ENCODE measurements at places on chromosomes 2 and 18.

GRCh38 chr2:161400076-161400475 lies 16.0 kb upstream of the TBR1 start:
- no peak for DNase-seq

DNA sequence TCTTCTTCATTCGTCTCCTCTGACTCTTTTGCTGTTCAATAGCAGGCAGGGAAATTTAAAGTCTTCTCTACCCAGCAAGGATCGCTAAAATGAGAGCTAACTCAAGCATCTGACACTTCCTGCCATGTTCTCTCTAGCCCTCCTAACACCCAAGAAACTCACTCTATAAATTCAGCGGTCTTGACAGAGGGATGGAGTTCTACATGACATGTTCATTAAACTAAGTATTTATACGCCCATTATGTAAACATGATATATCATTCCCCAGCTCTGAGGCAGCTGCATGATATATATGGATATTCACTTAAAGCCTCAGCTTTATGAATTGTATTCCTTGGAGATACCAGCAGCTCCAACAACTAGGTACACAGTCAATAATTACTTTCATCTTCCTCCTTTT lies 231.0 kb downstream of the METTL4 start:
- DNase-seq, result no peak

- no peak for DNase-seq
Observed at GRCh38 chr18:41410006-41410405, 545.0 kb upstream of the PIK3C3 start.

- no peak for DNase-seq
Observed at GRCh38 chr2:241959751-241960269, 90.3 kb downstream of the RTP5 start.

GRCh38 chr2:98806236-98806697 lies 75.3 kb upstream of the MGAT4A start:
- no peak for DNase-seq

DNA sequence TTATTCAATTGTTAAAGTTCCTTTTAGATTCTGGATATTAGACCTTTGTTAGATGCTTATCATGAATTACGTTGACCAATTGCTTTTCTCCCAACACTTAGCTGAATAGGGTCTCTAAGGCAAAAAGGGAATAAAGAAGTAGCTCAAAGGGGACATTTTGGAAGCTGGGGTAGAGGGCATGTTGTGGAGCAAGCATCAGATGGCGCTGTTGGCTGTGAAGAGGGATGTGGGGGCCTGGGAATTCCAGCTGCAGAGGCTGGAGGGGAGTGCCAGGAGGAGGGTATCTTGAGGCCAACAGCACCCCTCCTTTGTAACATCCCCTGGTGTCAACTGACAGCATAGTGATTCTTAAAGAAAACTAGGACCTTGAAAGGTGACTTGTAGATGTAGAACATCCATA lies 198.2 kb downstream of the ADCYAP1 start:
- DNase-seq, result no peak

- no peak for DNase-seq
Observed at GRCh38 chr18:12409469-12409868, 1.7 kb downstream of the PRELID3A start.

- DNase-seq, result no peak
Observed at GRCh38 chr2:144496092-144496976, 23.6 kb downstream of the ZEB2 start.

GRCh38 chr2:71932037-71932779 lies 215.5 kb downstream of the CYP26B1 start:
- DNase-seq, result no peak

GRCh38 chr2:150479075-150479915 lies 8.2 kb downstream of the RND3 start:
- DNase-seq, result no peak

GRCh38 chr2:100902817-100903405 lies 83.0 kb downstream of the NPAS2 start:
- DNase-seq, result no peak

- no peak for DNase-seq
Observed at GRCh38 chr2:223747392-223748042, 89.9 kb downstream of the AP1S3 start.

DNA sequence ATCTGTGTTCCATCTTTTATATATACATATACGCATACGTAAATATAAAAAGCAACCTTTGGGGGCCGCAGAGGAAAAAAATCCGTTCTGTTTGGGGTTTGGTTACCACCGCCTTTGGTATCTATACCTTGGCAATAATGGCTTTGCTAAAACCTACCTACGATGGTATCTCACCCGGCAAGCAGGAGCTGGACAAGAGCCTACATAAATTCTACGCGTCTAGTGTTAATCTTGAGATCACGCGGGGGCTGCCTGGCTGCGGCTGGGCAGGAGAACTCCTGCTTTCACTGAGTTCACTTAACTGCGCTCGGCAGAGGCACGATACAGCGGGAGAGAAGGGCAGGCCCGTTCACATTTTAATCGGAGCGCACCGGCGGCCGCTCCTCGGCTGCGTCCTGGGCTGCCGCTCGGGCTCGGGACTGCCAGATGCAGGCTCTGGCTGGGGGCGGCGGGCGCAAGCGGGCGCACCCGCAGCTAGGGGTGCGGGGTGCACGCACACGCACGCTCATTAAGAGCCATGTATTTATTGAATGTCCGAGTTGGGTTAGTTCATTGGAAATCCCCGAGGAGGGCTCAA lies 1.7 kb upstream of the POU3F3 start:
- DNase-seq, result no peak

DNA sequence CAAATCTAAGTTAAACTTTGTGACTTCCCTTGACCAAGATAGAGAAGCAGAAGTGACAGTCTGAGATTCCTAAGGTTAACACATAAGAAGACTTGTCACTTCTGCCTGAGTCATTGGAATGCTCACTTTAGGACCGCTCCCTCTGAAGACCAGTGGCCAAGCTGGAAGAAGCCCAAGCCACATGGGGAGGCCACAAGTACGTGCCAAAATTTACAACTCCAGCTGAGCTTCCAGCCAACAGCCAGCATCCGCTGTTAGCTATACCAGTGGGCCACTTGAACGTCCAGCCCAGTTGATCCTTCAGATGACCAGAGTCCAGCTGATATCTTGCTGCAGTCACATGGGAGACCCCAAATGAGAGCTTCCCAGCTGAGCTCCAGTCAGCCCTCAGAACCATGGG lies 18.1 kb upstream of the ANTXR1 start:
- no peak for DNase-seq

- no peak for DNase-seq
Observed at GRCh38 chr2:170148161-170148560, 29.8 kb upstream of the MYO3B start.

DNA sequence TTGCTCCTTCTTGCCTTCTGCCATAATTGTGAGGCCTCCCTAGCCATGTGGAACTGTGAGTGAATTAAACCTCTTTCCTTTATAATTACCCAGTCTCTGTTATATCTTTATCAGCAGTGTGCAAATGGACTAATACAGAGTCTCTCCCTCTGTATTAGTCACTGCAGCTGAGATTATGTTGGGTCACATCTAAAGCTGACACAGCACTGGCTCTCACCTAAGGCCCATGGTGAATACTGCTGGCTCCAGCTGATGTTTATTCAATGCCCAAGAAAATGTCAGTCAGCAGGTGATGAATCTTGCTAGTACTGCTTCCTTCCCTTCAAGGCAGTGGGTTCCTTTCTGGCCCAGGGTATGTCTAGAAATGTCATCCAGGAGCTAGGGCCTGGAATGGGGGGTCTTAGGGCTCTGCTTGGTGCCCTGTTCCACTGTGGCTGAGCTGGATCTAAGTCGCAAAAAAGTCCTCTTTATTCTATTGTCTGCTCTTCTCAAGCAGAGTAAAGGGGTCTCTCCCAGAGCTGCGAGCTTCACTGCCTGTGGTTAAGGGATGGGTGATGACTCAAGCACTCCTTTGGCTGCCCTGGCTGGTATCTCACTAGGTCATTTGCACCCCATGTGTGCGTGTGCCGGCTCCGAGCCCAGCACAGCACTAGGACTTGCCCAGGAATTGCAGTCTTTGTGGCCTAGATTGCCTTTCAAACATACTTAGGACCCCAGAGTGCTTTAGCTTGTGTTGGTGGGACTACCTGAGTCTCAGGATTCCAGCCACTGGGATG lies 29.9 kb downstream of the PPP1R1C start:
- no peak for DNase-seq

- DNase-seq, result no peak
Observed at GRCh38 chr2:121872651-121873050, 117.2 kb downstream of the TSN start.

DNA sequence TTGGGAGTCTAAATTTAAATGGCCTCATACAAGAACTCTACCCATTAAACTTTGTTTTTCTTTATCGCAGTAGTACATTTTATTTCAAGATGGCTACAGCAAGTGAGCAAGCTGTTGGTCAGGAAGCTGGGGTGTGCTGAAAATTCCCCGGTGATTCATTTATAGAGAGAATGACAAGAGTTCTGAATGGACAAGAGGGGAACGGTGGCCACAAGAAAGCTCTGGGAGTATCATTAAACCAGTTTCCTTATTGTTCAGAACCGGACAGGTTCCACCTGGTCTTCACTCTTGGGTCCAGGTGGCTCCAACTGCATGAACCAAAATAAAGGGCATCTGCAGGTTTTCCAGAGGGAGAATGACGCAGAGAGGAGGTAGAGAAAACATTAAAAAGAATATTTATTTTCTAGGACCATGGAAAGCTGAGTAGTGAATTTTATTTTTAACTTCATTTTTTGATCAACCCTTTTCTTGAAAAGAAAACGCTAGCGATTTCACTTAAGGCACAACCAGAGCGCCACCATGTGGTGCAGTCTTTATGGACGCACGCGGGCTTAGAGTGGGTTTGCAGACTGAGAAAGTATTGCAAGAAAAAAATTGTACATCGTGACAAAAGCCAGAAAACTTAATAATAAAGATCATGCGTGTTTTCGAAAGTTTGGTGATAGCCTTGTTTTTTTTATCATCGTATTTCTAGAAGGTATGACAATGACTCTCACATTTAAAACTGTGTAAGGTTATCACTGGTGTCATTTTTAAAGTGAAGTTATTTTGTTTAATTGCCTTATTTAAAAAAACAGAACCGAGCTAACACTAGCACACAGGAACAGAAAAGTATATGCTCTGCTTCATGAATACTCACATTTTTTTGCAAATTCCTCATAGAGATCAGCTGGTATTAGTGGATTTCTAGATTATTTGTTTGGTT lies 97.9 kb upstream of the NOL4 start:
- no peak for DNase-seq

GRCh38 chr2:144496977-144497598 lies 22.8 kb downstream of the ZEB2 start:
- no peak for DNase-seq

DNA sequence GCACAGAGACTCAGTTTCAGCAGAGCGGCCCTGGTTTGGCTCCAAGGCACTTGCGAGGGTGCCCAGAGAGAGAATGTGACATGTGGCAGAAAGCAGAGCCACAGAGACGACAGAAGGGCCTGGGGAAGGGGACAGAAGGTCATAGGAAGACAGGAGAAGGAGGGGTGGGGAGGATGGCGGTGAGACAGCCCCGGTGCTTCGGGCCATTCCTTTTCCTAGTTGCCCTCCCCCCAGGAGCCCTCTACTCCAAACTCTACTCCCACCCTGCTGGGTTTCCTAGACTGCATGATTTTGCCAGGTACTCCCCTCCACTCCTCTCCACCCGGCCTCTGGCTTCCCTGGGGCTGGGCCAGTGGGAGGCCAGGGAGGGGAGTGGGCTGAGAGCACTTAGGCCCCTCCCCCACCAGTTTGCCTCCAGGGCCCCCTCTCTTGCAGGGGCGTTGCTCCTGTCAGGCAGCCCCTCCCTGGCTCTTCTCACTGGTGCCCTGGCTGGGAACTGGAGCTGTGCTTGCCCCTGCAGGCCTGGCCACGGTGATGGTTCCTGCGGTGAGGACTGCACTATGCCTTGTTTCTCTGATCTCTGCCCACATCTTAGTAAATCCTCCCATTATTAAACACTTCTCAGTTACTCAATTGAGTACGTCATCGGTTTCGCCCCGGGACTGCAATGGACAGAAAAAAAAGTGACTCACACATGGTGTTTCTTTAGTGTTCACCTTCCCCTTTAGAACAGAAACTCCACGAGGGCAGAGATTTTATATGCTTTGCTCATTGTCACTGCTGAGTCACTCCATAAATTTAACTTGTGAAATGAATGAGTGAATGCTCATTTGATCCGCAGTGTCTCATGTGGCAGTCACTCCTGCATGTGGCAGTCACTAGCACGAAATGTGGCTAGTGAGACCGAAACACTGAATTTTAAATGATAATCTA lies 58.7 kb upstream of the SP3 start:
- no peak for DNase-seq

DNA sequence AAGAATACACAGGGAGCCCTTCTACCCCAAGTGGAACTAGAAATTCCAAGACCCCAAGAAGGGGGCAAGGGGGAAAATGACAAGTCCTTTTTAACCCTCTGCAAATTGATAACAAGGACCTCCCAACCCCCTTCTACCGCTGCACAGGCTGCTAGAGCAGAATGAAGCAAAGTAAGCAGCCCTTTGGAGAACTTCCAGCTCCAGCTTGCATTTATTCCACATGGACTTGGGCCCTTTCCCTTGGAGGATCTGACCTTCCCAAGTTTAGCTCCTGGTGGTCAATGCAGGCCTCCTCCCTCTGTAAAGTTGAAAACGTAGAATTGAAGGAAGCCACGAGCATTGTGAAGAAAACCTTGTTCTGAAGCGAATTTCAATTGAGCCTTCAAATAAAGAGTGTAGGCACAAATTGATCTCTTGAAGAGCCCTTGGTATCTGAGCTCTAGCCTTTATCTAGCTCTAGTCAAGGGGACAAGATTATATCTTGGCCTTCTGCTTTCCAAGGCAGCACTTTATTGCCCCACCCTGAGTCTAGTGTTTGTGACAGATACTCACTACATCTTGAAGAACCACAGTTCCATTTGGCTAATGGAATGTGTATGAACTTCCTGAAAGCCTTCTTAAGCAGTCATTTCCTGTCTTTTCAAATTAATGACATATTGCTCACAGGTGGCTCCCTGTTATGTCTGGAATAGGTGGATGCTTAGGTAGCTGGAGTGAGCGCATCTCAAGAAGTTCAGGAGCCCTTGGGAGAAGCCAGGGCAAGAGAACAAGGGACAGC lies 37.2 kb downstream of the SLC14A2 start:
- no peak for DNase-seq

DNA sequence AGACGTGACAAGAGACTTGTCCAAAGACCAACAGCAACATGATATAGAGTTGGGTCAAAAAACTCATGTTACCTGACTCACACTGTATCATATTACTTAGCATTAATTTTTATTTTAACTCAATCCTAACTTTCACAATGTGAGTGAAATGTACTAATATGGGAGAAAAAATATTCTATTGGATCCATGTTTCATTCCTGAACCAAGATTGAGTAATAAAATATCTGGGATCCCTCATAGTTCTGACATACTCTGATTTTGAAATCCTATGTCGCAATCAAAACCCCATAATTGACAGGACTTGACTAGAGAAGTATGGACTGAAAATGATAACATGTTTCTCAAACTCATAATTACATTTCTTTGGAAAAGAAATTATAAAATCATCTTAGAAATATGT lies 190.4 kb downstream of the RIT2 start:
- DNase-seq, result no peak

Measured in effector memory CD4-positive, alpha-beta T cell (primary cell).